ENCODE measurements at places on chromosomes 4 and X.

GRCh38 chr4:121562811-121563210, 134.0 kb downstream of the ANXA5 start:
- DNase-seq = no peak

DNA sequence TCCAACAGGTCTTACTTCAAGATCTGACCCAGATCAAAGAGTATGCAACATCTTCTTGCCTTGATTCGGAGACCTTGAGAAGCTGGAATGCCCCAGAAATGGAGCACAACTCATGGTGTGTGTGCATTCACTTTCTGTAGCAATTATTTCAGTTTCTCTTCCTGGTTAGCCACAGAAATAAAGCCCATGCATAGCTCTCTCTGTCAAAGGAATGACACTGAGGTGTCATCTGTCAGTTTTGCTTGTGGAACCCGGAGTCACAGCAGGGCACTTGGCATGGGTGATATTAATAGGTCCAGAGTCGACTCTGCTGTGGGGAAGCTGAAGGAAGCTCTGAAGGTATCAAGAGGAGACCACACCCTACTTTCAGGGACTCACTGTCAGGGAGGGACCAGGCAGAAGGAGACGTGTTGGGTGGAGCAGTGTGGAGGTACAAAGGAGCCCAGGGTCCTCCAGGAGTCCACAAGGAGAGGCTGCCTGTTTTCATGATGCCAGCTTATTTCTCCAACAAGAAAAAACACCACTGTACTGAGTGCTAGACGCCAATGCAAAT, 10.7 kb downstream of the CLNK start:
- no peak for DNase-seq

GRCh38 chrX:152929898-152930297, 32.0 kb downstream of the ZNF185 start:
- DNase-seq = no peak

GRCh38 chr4:129223945-129224344, 128.0 kb downstream of the C4orf33 start:
- no peak for DNase-seq

- no peak for DNase-seq
Observed at GRCh38 chr4:53313510-53313909, 52.4 kb downstream of the SCFD2 start.

- DNase-seq = no peak
Observed at GRCh38 chr4:51958199-51958968, 61.8 kb downstream of the LRRC66 start.

GRCh38 chrX:16993791-16994318, 47.4 kb downstream of the REPS2 start:
- DNase-seq = no peak

DNA sequence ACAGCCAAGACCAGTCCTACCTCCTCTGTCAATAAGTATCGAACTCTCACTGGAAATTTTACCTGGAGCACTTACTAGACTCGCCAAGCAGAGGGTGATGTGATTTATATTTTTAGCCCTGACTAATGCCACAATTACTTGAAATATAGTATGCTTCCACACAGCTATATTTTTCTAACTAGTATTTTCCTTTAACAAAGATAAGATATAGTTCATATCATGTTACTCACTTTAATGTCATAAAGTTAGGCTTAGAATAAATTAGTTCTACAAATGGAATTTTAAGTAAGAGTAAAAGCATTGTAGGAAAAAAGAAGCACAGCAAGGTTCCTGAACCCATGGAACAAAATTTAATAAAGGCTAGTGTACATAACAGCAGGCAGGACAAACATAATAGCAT, 16.0 kb upstream of the NKX6-1 start:
- DNase-seq = no peak

DNA sequence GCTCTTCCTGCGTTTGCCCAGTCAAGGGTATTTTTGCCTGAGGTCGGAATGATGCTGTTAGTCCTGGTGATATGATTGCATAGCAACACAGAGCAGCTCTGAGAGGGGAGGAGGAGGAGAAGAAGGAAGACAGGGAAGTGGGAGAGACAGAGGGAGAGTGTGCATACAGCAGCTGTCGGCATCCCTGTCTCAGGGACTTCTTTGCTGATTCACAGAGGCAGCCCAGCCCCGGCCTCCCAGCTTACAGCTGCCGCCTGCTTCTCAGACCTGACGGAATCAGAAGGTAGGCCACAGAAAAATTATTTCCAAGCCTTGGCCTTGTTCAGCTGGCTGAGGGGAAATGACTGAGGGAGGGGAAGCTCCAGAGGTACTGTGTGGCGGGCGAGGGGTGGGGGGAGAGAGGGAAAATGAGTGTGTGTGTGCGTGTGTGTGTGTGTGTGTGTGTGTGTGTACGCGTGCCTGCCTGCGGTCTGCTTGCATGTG, 319 bp downstream of the DRP2 start:
- peak; percentile 0 for DNase-seq

DNA sequence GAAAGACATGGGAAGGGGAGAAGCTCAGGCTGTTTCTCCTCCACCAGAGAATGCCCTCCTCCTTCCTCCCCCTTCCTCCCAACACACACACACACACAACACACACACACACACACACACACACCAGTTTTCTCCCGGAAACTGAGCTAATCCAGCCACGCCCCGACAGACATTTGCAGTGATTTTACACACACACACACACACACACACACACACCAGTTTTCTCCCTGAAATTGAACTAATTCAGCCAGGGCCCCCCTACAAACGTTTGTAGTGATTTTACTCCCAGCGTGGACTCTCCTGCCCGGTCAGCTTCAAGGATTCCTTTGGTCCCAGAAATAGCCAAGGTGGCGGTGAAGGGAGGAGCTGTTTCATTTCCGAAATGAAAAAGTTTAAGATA, 32.9 kb upstream of the STX18 start:
- no peak for DNase-seq

DNA sequence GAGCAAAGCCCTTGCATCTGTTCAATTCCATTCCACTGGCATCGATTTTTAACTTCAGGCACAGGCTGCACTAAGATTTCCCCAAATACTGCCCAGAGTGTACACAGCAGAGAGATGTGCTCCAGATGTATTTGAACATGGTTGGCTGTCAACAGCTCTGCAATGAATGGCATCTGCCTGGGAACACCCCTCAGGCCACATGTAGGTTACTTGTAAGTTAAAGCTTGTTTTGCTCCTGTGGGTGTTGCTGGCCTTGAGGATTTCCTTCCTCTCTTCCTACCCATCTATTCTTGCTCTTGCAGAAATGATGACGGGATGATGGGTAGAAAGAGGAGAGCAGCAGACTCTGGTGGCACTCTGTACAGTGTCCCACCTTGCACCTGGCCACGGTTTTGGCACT, 69.3 kb upstream of the HELT start:
- DNase-seq = no peak

GRCh38 chr4:2482192-2482591, 13.3 kb downstream of the RNF4 start:
- no peak for DNase-seq

DNA sequence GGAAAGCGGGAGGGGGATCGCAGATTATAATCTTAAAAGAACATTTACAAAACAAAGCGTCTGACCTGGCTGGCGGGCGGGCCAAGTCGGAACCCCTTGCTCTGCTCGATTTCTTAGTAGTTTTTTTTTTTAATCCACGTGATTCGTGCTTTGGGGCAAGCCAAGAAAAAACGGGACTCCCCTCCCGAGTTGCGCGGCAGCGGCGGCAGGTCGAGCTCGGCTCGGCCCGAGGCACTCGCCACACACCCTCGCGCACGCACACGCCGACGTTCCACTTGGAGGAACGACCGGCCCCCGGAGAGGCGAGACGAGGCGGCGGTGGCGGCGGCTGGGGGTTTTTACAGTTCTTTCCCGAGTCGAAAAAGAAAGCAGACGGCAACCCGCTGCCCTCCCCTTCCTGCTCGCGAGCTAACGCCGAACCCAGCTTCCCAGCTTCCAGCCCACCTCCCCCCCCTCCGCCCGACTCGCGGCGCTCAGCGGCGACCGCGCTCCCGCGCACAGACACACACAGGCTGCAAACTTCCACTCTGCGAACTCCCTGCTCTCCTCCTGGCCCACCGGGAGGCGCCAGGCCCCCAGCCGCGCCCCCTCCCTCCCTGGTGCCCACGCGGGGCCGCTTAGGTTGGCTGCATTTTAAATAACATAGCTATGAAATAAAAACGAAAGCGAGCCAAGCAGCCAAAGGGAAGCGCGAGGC, 1.2 kb downstream of the BCOR start:
- DNase-seq = peak; percentile 53

DNA sequence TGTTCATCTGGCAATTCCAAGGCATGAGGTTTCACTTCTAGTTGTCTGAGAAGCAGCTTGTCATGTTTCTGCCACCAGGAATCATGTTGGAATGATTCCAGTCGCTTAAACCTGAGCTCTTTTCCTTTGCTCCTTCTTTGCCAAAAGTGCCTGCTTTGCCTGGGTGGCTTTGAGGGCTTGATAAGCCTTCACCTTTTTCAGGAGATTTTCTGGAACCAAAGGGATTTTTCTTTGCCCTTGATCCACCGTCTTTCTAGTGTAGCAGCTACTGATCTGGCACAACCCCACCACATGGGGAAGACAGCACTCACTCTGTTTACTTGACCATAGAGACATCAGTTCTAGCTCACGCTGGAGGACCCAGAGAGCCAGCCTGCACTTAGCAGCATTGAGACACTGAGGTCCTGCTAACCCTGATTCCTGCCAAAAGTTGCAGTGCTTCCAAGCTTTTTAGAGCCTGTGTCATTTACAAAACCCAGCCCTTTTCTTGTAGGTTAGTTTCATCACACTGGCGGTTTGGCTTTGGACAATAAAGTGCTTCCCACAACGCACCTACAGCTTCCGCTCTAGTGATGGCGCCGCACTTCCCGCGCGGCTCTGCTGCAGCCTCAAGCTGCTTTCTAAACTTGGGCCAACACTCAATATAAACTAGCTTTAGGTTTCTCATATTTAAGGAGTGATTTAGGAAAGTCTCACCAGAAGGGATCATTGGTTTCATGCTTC, 7.3 kb upstream of the CCNI start:
- DNase-seq = no peak

DNA sequence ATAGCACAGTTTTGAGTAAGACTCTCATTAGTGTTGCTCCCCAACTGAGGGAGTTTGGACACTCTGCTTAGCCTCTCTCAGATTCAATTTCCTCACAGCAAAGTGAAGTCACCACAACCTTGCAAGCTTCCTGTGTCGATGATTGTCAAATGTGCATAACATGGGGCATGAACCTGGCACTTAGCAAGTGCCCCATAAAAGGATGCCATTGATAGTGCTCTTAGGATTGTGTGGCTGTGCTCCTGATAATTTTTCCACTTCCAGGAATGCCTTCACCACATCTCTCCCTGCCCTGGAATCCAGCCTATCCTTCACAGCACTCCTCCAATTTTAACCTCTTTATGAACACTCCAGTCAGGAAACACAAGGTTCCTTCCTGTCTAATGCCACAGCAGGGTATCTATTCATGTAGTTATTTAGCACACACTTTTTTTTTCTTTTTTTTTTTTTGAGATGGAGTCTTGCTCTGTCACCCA, 309.4 kb downstream of the PPP3CA start:
- DNase-seq = no peak

GRCh38 chrX:47661539-47661938, 2.6 kb upstream of the UXT start:
- no peak for DNase-seq

DNA sequence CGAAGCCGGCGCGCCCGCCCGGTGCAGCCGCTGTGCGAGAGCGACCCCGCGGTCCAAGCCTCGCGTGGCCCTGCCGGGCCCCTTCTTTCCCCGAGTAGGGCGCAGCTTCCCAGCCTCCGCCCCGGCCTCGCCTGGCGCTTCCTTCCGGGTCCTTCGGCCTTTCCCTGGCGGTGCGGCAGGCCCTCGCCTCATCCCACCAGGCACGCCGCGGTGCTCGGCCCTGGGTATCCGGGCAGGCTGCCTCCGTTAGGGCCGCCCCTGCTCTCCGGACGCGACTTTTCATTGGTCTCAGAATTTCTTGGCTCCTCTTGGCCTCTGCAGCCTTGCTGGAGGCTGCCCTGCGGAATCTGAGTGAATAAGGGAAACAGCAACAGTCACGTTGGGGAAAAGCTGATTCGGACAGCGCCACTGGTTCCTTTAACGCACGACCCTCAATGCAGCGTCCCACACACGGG, 429 bp downstream of the UVSSA start:
- no peak for DNase-seq

GRCh38 chr4:1582227-1582626, 101.9 kb downstream of the FAM53A start:
- no peak for DNase-seq

- DNase-seq = no peak
Observed at GRCh38 chr4:73662709-73663546, 42.7 kb upstream of the RASSF6 start.

GRCh38 chr4:90695411-90695810, 568.2 kb downstream of the CCSER1 start:
- DNase-seq = no peak

GRCh38 chr4:16827794-16828724, 70.4 kb downstream of the LDB2 start:
- DNase-seq = no peak

- DNase-seq = no peak
Observed at GRCh38 chrX:7334253-7334935, 186.4 kb upstream of the PUDP start.

DNA sequence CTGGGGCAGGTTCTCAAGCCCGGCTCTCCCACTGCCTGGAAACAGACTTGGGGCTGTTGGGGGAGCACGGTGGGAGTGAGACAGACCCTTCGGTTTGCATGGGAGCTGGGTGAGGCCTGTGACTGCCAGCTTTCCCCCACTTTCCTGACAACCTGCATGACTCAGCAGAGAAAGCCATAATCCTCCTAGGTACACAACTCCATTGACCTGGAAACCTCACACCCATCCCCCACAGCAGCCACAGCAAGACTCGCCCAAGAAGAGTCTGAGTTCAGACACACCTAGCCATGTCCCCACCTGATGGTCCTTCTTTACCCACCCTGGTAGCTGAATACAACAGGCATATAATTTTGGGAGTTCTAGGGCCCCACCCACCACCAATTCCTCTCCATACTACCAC, 57.6 kb upstream of the UBQLN2 start:
- DNase-seq = no peak

GRCh38 chrX:132443196-132444135, 45.4 kb downstream of the MBNL3 start:
- no peak for DNase-seq

- no peak for DNase-seq
Observed at GRCh38 chr4:163591614-163592020, 97.1 kb downstream of the TMA16 start.

- no peak for DNase-seq
Observed at GRCh38 chr4:140611854-140612253, 43.1 kb upstream of the UCP1 start.

DNA sequence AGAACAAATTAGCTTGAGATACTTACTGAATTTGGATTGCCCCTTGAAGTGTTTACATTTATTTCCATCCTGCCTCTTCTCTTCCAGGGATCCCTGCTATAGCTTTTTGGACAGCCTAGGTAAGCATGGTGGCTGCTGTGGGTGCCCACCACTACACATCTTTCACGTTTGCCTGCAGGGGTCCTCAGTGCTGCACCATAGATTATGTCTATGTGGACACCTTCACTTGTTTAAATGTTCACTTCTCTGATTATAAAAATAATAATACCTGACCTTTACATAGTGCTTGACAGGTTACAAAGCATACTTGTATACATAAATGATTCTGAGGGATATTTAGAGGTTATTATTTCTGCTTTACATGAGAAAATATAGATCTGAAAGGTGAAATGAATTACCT, 67.9 kb upstream of the SLC4A4 start:
- no peak for DNase-seq
